ENCODE measurements at places on chromosomes 12 and 14. TPM values are rescaled to one million over a fixed set of nuclear protein-coding genes. Genes with fewer than 3 reads are reported as not detected.

KIF5A gene
- total RNA-seq, result 0.23 TPM

- no peaks in the 10 kb centered on the region for H3K36me3 ChIP-seq
- DNase-seq, result no peak
Observed at GRCh38 chr12:82981150-82981549, 294.4 kb downstream of the TMTC2 start.

DNA sequence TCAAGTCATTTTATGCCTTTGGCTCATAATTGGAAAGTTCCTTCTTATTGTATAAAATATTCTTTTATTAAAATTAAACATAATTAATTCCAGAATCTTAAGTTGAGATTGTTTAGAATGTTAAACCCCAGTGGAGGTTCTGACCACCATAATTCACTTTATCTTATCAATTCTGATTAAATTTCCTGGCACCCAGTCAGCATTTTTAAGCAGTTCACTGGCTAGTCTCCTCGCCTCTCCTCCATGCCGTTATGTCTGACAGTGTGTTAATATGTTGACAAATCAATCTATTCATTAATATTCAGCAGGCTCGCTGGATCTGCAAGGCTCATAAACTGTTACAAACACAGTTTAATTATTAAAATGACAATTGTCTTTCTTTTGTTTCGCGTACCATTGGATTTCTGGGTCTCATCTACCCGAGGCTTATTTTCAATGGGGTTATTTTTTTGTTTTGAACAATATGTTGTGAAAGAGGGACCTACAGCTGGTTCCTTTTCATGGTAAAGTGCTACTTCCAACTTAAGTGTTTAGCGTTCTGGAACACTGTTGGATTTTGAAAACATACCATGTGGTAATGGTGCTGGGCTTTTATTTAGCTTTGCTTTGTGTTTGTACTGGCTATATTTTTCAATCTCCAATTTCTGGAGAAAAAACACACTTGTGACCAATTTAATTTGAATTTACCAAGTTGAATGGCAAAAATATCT, 339.7 kb downstream of the PRKD1 start:
- H3K36me3 ChIP-seq, result no peaks in the 10 kb centered on the region
- H3K27me3 ChIP-seq, result no peaks in the 10 kb centered on the region
- no peak overlapping the region for H3K27ac ChIP-seq
- no peak overlapping the region for H3K4me3 ChIP-seq

- no peak for DNase-seq
- no peaks in the 10 kb centered on the region for H3K36me3 ChIP-seq
- H3K4me3 ChIP-seq, result peak within 1 kb of the TSS; percentile 3
- H3K4me1 ChIP-seq, result peaks cover 12% of the 10 kb centered on the region
- peaks cover 62% of the 10 kb centered on the region for H3K27me3 ChIP-seq
Observed at GRCh38 chr12:132610051-132610759, at the start of gene LRCOL1. Gene LRCOL1 (minus strand): TSS chr12:132610582. CDS start chr12:132606251, 4,331 bp downstream.

DNA sequence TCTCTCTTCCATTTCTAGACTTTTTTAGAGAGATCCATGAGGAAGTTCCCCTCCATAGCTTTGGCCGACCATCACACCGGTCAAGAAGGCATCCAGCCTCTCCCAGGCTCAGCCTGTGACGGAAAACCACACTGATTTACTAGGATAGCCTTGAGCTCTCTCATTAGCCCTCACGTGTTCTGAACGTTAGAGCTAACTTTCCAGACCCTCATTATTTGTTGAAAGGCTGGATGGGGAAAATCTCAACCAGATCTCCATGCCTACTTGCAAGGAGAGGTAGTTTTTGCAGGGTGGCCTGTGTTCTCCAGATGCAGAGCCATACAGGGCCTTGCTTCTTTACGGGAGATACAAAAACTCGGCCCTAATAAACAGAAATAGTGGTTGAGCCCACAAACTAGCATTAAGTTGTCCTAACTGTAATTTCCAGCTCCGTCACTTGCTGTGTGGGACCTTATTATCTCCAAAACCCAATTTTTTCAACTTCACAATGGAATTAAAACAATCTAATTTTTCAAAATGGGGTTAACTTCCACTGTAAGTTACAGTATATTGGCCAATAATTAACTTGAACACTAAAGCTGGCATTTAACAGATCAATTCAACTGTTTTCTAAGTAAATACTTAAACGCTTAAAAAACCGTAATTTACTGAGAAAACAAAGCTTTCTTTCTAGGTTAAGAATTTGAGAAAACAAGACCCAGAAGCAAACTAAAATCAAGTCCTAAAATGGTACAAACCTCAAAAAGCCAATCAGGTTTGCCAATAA, 65.3 kb downstream of the KLHL28 start:
- H3K4me3 ChIP-seq, result peak overlapping the region; percentile 94
- peaks cover 17% of the 10 kb centered on the region for H3K4me1 ChIP-seq
- no peaks in the 10 kb centered on the region for H3K27me3 ChIP-seq
- no peaks in the 10 kb centered on the region for H3K36me3 ChIP-seq

GRCh38 chr14:75648066-75648838, 12.4 kb downstream of the ERG28 start:
- H3K4me1 ChIP-seq, result no peaks in the 10 kb centered on the region
- no peak overlapping the region for H3K4me3 ChIP-seq
- no peaks in the 10 kb centered on the region for H3K27me3 ChIP-seq
- H3K27ac ChIP-seq, result no peak overlapping the region
- no peak for DNase-seq

- H3K4me3 ChIP-seq, result no peak overlapping the region
- DNase-seq, result no peak
- H3K36me3 ChIP-seq, result no peaks in the 10 kb centered on the region
- H3K4me1 ChIP-seq, result no peaks in the 10 kb centered on the region
- H3K27me3 ChIP-seq, result no peaks in the 10 kb centered on the region
Observed at GRCh38 chr14:40630471-40630870, 976.2 kb upstream of the LRFN5 start.

PDE3A gene
- total RNA-seq, result 1.5 TPM

GRCh38 chr14:93040443-93040842, 75.3 kb downstream of the ITPK1 start:
- H3K27ac ChIP-seq, result peak overlapping the region; percentile 54
- H3K4me3 ChIP-seq, result no peak overlapping the region
- no peaks in the 10 kb centered on the region for H3K36me3 ChIP-seq
- no peak for DNase-seq
- no peaks in the 10 kb centered on the region for H3K27me3 ChIP-seq

CLEC1B gene
- not detected for total RNA-seq

DNA sequence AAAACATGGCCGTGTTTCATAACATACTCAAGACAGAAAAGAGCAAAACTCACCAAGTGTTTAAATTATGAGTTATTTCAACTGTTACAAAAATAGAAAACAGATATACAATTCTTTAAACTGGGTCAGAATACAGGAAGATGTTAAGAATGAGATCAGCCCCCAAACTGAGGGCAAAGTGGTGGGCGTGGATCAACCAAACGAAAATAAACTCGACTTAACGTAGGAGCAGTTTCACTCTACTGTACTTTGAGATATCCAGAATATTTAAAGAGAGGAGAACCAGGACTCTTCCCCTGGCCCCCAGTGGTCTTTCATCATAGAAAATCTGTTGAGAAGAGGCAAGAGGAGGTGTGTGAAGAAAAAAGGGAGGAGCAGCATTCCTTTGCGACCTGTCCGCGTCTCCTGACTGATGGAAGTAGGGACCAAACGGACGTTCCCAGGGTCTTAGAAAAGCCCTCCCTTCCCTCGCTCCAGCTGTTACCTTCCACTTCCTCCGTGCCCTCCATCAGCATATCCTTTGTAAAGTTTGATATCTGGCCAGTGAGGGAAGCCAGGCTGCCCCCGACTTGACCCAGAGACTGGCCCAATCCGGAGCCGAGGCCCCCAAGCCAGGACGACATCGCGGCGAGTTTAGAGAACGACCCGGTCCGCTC, 668 bp downstream of the TRIP11 start:
- peak overlapping the region; percentile 88 for H3K4me3 ChIP-seq
- H3K27me3 ChIP-seq, result no peaks in the 10 kb centered on the region
- DNase-seq, result no peak
- H3K36me3 ChIP-seq, result peaks cover 8% of the 10 kb centered on the region
- peaks cover 35% of the 10 kb centered on the region for H3K4me1 ChIP-seq
- peak overlapping the region; percentile 96 for H3K27ac ChIP-seq

GRCh38 chr12:32305163-32305562, 94.2 kb upstream of the FGD4 start:
- no peak for DNase-seq
- H3K4me3 ChIP-seq, result no peak overlapping the region
- no peaks in the 10 kb centered on the region for H3K27me3 ChIP-seq
- no peak overlapping the region for H3K27ac ChIP-seq
- H3K36me3 ChIP-seq, result no peaks in the 10 kb centered on the region

LGR5 gene
- total RNA-seq, result 5.5 TPM

- H3K27me3 ChIP-seq, result no peaks in the 10 kb centered on the region
Observed at GRCh38 chr12:11810206-11810545, 160.7 kb downstream of the ETV6 start.

- no peak overlapping the region for H3K4me3 ChIP-seq
- no peak overlapping the region for H3K27ac ChIP-seq
- no peaks in the 10 kb centered on the region for H3K4me1 ChIP-seq
- no peaks in the 10 kb centered on the region for H3K27me3 ChIP-seq
Observed at GRCh38 chr12:83958997-83959396, 953.6 kb downstream of the SLC6A15 start.

SLC17A8 gene
- 0.81 TPM for total RNA-seq

DNA sequence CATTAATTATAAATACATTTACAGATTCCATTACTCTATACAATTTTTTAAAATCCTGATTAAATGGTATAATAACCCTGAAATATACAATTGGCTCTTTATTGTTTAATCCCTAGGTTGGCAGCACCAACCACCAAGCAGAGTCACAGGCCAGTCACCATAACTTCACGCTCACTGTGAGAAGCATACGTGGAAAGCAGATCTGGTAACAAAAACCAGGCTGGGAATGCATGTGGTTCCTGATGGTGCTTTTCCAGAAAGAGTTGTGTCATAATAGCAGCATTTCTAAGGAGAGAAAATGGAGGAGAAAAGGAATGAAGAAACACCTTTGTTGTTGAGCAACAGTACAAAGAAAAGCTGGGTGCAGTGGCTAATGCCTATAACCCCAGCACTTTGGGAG, 66.1 kb downstream of the SIX6 start:
- no peak overlapping the region for H3K27ac ChIP-seq
- no peak overlapping the region for H3K4me3 ChIP-seq
- no peak for DNase-seq
- H3K36me3 ChIP-seq, result no peaks in the 10 kb centered on the region
- H3K4me1 ChIP-seq, result no peaks in the 10 kb centered on the region

GRCh38 chr14:69036757-69037506, 57.8 kb upstream of the ACTN1 start:
- H3K27me3 ChIP-seq, result no peaks in the 10 kb centered on the region
- H3K4me3 ChIP-seq, result no peak overlapping the region
- no peak overlapping the region for H3K27ac ChIP-seq
- peaks cover 9% of the 10 kb centered on the region for H3K4me1 ChIP-seq
- no peaks in the 10 kb centered on the region for H3K36me3 ChIP-seq

DNA sequence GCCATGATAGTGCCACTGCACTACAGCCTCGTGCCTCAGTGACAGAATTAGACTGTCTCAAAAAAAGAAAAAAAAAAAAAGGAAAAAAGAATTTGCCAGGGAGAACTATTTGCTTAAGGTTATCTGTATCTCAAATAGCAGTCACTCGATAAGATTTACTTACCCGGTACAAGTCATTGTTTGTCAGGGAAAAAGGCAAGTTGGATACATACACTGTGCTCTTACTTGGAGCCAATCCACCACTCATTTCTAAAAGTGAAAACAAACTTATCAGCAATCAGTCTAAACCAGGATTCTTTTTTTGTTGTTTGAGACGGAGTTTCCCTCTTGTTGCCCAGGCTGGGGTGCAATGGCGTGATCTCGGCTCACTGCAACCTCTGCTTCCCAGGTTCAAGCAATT, 2.0 kb downstream of the ZCRB1 start:
- H3K27me3 ChIP-seq, result no peaks in the 10 kb centered on the region
- H3K27ac ChIP-seq, result no peak overlapping the region
- H3K4me1 ChIP-seq, result peaks cover 34% of the 10 kb centered on the region

C14orf132 gene
- 33.8 TPM for total RNA-seq

DNA sequence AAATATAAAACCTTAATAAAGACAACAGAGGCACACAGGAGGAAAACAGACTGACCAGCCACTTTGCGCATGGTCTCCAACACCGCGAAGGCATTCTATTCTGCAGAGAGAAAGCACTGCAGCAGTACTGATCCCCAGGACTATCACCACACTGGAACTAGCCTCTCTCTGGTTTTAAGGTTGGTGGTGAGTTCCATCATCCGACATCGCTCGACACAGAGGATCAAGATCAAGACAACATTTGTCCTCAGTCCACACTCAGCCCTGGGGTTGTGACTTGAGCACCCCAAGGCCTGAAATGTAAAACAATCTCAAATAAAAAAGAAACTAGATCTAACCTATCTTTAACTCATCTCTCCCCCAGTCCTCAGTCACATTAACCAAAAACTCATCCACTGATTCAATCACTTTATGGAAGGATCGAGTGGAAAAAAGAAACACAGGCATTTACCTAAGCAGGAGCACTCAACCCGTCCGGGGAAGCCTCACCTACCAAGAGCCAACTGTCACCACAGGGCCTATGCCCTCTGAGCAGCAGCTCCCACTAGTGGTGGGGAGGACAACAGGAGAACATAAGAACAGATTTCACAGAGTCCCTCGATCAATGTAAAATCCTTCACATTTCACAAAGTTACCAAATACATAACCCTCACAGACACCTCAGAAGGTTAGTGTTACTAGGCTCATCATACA, 17.7 kb downstream of the STXBP6 start:
- H3K27ac ChIP-seq, result no peak overlapping the region
- H3K27me3 ChIP-seq, result no peaks in the 10 kb centered on the region
- no peaks in the 10 kb centered on the region for H3K4me1 ChIP-seq
- DNase-seq, result no peak
- H3K4me3 ChIP-seq, result no peak overlapping the region

DNA sequence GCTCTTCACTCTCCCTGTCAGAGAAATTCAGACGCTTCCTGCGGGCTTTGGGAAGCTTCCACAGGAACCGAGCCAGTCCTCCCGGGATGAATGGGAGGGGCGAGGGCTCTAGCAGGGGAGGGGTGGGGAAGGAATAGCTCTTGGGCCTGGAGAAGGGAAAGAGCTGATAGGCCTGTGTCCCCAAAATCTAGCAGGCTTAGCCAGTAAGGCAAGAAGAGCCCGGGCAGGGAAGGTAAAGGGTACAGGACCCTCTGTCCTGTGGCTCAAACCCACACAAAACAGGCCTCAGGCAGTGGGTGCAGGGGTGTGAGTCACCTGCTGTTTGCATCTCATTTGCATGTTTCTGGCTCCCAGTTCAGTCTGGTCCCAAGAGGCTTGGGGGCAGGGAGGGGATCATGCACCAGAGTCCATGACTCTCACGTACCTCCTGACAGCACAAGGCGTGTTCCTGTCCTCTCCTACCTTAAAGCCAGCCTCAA, 8.7 kb upstream of the SMUG1 start:
- no peak overlapping the region for H3K4me3 ChIP-seq
- no peak for DNase-seq
- H3K27me3 ChIP-seq, result peaks cover 8% of the 10 kb centered on the region
- H3K4me1 ChIP-seq, result peaks cover 21% of the 10 kb centered on the region
- H3K36me3 ChIP-seq, result no peaks in the 10 kb centered on the region
- H3K27ac ChIP-seq, result no peak overlapping the region

KRT6A gene
- 394 TPM for total RNA-seq

GRCh38 chr14:104870368-104871144, 5.5 kb downstream of the CEP170B start:
- H3K27me3 ChIP-seq, result no peaks in the 10 kb centered on the region
- H3K4me3 ChIP-seq, result no peak overlapping the region
- peak; percentile 64 for DNase-seq
- H3K36me3 ChIP-seq, result peaks cover 8% of the 10 kb centered on the region
- H3K27ac ChIP-seq, result no peak overlapping the region

GRCh38 chr14:77125281-77125801, 16.2 kb downstream of the ZDHHC22 start:
- H3K4me3 ChIP-seq, result peak overlapping the region; percentile 48
- H3K27ac ChIP-seq, result no peak overlapping the region
- DNase-seq, result no peak
- peaks cover 3% of the 10 kb centered on the region for H3K36me3 ChIP-seq
